Left renal cortex interstitium (tissue), 4 donors: ENCODE measurements at places on chromosomes 11 and 22. TPM values are rescaled to one million over a fixed set of nuclear protein-coding genes. Genes with fewer than 3 reads are reported as not detected.

GRCh38 chr22:49106096-49106841, 721.4 kb downstream of the BRD1 start:
- no peak for DNase-seq

DNA sequence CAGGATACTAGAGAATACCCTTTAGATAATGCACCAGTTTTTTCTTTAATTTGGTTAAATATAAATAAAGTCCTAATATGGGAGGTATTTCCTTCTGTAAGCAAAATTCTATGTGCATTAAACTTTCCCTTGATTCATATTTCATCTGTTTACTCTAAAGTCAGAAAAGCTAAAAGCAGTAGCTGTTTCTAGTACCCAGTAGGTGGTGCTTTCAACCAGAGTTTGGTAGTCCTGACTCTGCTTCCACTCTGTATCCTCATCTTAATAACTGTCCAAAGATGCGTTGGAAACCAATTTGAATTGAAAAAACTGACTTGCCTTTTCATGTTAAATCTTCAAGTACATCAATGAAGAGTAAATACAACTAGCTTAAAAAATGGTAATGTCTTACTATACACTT, 1065.2 kb downstream of the JRKL start:
- no peak for DNase-seq

DNA sequence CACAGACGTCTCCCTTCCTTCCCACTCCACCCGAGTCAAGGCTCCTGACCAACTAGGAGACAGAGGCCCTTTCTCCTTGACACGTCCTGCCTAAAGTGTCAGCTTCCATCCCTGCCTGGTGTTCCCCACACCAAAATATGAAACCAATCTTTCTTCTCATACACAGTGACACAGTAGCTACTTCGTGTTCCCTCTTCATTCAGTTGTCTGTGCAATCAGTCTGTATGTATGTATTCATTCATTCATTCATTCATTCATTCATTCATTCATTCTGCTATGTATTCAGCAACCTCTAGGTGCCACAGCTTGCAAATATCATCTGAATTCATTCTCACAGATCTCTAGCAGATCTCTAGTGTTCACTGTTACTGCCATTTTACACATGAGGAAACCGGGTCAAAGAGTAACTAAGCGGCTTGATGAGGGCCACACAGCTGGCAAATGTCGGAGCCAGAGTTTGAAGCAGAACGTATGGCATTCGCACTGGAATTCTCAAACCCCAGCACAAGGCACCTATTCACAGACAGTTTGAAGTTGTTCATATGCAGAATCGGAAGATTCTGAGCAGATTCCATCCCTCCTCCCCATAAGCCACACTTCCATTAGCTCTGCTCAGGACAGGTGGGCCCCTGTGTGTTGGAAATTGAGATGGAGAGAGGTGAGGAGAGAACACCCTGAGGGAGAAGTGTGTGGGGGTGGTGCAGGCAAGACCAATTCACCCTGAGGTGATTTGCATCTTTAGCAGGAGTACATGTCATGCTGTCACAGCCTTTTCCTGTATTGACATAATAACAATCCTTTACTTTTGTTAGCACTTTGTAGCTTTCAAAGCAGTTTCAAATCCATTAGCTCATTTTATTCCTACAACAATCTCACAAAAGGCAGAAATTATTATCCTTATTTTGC, 275.7 kb downstream of the ST3GAL4 start:
- no peak for DNase-seq

OR4D5 gene
- polyA plus RNA-seq, result not detected

OR2AT4 gene
- 0.06 TPM for polyA plus RNA-seq

- no peak for DNase-seq
Observed at GRCh38 chr11:134661660-134662059, 249.6 kb upstream of the B3GAT1 start.

GRCh38 chr22:37419969-37420685, 7.2 kb downstream of the ELFN2 start:
- DNase-seq, result no peak

GRCh38 chr22:31082606-31083376, 1.7 kb downstream of the SMTN start:
- DNase-seq, result no peak

DNA sequence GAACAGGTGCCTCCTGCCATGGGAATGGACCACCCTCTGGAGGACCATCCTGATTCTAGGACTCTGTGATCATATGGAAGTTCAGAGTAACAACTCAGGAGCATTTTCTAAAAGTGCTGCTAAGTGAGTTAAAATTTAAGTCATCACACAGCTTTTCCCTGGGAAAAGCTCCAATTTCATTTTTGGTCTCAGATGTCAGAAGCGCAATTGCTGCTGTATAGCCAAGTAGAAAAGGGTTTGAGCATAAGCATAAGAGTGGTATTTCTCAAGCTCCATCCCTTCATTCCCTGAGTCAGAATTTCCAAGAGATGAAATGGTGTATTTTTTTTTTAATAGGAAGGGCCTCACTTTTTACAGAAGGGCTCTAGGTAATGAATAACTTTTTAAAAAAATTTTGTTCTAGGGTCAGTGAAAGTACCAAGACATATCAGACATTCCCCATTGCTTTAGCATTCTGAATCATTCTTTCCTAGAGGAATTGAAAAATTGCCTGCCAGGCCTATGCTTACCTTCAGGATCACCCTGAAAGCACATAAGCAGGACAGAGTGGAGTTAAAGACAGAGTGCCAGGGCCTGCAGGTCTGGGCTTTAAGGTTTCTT, 564.5 kb upstream of the ISX start:
- DNase-seq, result no peak

DNA sequence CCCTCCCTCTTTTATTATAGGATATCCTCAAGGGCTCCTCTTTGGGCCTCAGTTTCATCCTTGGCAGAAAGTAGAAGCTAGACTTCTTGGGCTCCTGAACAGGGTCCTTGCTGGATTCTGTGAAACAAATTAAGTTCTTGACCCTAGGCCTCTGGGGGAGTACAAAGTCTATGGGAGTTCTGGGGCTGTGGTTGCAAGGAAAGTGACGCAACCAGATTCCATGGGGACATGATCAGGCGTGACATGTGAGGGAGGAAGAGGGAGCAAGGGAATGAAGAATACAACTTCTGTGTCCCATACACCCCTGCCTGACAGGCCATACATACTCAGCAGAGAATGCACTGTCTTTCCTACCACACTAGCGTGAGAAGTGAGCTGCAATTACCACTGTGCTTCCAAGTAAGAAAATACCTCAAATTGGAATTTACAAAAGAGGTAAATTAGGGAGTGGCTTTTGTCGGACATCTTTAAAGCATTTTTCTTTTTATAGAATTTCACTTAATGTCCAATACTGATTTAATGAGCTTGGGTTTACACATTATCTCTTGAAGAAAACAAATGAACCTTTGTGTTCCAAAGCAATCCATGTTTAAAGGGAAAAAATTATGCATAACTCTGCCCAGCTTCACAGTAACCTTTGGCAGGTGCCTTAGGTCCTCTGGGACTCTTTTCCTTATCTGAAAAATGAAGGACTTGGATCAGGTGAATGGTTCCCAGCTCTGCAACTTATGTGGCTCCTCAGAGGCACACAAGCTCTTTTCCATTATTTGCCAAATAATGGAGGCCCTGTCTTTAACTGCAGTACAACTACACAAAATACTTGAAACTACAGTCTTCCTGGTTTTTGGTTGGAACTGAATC, 38.9 kb downstream of the LIMK2 start:
- no peak for DNase-seq
